CD8-positive, alpha-beta T cell (primary cell): ENCODE measurements at places on chromosomes 1 and 21.

DNA sequence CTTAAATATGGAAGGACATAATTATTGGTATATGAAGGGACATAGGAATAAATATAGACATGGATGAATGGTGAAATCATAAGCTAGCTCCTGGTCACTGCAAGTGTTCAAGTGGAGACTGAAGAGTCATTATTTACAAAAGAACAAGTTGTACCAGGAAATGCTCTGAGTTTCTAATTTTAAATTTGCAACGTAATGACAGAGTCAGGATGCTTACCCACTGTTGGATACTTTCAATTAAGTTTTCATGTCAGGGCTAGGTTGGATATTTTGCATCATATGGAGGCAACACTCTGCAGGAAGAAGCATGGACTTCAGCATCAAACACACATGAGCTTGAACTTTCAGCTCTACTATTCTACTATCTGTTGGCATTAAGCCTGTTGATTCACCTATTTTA, 499.6 kb upstream of the C1orf87 start:
- no peak for DNase-seq

DNA sequence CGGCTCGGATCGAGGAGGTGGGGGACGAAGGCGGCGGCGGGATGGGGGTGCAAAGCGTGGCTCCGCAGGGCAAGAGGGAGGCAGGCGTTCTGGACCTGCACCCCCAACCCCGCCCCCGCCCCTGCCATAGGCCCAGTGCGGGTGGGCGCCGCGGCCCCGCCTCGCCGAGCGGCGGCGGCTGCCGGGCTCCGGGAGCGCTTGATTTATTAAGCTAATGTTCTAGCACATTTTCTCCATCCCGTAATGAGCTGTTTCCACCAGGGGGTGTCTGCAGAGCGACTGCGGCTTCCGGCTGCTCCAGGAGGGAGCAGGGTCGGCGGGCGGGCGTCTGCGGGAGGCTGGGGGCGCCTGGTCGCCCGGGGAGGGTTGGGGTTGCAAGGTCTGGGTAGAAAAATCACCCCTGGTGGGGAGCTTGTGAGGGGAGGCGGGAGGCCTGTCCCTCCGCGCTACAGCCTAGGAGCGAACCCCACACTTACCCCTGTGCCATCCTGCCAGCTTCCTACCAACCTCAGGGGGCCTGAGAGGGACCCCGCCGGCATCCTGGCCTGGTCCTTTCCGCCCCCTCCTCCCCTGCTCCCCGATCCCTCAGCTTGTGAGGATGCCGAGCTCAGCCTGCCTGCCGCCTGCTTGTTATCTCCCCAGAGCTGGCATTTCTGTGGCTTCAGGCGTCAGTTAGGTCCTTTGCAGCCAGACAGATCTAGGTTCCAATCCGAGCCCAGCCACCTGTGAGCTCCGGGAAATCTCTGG, 48.5 kb upstream of the ACOT11 start:
- peak; percentile 49 for DNase-seq

- no peak for DNase-seq
Measured at GRCh38 chr1:98296681-98297080, 364.8 kb upstream of the SNX7 start.

DNA sequence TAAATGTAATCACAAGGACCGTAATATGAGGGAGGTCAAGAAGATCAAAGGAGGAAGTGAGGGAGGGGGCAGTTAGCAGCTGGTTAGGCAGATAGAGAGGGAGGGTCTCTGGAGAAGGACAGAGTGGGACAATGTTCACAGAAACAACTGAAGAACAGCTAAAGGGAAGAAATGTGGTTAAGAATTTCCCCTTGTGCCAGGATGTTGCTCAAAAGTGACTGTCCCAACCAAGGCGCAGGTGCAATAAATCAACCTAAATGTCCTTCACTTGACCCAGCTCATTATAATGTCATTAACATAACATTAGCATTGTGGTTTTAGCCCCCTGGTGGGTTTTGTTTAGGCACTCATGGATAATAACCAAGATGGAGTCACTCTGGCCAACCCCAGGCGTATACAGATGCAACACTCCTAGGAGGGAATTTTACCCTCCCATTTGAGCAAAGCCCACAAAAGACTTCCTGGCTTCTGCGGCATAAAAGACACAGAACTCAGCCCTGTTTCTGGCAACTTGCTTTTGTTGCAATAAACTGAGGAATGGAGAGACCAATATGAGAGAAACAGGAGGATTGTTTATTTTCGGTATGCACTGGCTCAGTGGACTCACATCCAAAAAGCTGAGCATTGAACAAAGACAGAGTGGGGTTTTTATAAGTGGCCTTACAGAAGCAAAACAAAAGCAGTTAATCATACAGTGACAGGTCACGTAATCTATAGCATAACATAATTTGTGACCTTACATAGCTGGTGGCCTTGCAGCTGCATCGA, 7.3 kb upstream of the CA6 start:
- DNase-seq: peak; percentile 54

DNA sequence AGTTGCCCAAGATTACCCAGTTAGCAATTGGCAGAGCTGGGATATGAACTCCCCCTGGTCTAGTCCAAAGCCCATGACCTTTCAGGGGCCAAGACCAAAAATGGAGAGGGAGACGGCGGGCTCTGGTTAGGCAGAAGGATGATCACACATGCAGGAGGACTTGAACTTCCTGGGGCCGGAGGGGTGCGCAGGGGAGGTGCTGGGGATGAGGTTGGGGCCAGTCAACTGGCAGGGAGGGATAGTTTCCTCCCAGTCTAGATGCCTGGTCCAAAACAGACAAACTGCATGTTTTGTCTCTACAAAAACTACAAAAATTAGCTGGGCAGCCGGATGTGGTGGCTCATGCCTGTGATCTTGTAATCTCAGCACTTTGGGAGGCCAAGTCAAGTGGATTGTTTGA, 78.1 kb downstream of the NKAIN1 start:
- no peak for DNase-seq

- no peak for DNase-seq
Measured at GRCh38 chr1:160626509-160627342, 20.1 kb downstream of the SLAMF1 start.
